HuH-7.5 (cell line): ENCODE measurements at places on chromosomes 11 and 22.

DNA sequence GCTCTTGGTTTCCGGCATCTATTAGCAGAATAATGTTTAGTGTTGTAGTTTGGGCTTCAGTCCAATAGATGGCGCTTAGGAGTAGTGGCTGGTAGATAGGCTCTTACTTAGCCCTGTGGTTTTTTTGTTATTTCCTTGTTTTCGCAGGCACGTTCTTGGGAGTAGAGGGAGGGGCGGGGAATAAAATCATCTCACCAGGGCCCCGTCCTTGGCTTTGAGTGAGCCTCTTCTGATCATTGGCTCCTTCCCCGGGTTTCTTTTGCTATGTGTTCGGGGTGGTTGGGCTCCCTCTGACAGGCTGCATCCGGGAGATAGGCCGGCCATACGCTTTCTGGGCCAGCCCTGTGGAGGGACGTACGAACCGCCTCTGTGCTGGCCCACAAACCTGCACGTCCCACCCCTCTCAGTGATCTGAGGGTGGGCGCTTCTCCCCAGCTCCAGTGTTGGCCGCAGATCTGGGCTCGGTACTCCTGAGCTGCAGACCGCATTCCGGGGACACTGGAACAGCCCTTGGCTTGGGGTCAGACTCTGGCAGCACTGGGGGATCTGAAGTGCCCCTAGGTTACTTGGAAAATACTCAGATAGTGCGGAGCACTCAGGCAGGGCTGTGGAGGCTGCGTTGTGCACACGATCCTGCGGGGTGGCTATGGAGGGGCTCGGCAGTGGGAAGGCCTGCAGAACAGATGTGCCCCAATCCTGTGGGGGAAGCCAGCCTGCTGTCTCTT, 217.0 kb downstream of the DYNC2H1 start:
- peak; percentile 13 for DNase-seq

DNA sequence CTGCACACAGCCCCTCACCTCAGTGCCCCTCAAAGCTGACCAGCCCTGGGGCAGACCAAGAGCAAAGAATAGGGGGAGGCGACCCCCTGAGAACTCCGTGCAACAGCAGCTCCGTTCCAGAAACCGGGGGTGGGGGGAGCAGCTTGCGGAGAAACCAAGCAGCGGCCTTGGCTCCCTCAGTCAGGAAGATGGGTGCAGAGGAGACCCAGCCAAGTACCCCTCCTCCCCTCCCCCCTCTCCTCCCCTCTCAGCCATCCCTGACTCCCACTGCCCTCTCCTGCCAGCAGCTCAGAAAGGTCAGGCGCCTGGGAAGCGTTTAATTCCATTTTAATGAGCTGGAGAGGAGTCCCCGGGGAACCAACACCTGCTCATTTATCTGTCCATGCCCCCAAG, 78.9 kb downstream of the PDE2A start:
- DNase-seq, result no peak

DNA sequence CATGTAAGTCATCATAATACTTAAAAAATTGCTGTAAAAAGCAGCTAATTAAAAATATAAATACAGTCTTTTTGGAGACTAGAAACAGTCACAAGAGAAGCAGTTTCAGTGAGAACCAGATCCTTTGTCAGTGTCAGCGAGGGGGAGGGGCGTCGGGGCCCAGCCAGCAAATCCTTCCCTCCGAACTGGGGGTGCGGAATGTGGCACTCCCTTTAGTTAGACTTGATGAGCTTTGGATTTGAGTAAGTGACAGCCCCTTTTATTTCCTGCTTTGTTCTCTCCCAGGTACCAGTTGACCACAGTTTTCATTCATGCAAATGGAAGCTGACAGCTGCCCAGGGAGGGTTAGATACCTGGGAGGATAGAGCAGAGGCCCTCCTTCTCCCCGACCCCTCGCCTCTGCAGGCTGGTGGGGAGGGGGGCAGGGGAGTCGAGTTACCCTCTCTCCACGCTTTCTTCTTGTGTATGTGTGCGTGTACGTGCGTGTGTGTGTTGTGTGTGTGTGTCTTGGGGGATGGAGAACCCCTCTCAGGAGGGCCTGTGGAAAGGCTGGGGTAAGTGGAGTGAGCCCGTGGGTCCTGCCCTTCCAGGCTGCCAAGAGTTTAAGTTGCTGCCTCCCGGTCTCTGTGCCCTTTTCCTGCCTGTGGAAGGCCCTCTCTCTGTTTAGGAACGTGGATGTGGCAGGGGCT, 38.3 kb downstream of the PTPRJ start:
- no peak for DNase-seq

- no peak for DNase-seq
Measured at GRCh38 chr22:48491451-48491941, 1336.2 kb downstream of the BRD1 start.

GRCh38 chr22:17973217-17973616, 51.1 kb downstream of the MICAL3 start:
- DNase-seq, result no peak

GRCh38 chr11:9858218-9858617, 194.3 kb downstream of the SWAP70 start:
- no peak for DNase-seq

GRCh38 chr11:111115890-111116289, 129.6 kb upstream of the POU2AF2 start:
- no peak for DNase-seq

- DNase-seq, result no peak
Measured at GRCh38 chr22:32721328-32722180, 80.0 kb upstream of the TIMP3 start.

DNA sequence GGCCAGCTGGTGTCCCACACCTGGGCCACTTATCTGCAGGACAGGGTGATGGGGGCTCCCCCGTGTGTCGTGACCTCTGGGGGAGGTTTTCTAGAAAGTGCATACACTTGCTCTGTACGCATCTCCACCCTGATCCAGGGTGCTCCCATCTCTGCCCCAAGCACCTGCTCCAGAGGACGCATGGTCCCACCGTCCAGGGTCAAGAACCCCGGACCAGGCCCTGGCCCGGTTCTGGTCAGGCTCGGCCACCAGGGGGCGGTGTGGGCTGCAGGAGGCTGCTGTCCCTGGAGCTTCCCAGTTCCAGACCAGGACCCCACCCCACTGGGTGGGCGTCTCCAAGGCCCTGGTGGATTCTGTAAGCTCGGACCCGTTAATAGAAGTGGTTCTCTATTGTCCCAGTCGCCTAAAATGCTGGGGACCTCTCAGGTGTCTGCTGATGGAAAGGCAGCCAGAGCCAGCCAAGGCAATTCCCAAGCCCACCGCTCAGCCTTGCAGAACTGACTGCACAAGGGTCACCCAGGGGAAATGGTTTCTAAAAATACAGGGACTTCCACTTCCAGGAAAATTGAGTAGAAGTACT, 34.7 kb upstream of the SEPTIN5 start:
- DNase-seq, result no peak

GRCh38 chr11:19740586-19740985, 27.9 kb downstream of the NAV2 start:
- no peak for DNase-seq

GRCh38 chr11:86990515-86990914, 35.3 kb upstream of the FZD4 start:
- DNase-seq, result no peak

DNA sequence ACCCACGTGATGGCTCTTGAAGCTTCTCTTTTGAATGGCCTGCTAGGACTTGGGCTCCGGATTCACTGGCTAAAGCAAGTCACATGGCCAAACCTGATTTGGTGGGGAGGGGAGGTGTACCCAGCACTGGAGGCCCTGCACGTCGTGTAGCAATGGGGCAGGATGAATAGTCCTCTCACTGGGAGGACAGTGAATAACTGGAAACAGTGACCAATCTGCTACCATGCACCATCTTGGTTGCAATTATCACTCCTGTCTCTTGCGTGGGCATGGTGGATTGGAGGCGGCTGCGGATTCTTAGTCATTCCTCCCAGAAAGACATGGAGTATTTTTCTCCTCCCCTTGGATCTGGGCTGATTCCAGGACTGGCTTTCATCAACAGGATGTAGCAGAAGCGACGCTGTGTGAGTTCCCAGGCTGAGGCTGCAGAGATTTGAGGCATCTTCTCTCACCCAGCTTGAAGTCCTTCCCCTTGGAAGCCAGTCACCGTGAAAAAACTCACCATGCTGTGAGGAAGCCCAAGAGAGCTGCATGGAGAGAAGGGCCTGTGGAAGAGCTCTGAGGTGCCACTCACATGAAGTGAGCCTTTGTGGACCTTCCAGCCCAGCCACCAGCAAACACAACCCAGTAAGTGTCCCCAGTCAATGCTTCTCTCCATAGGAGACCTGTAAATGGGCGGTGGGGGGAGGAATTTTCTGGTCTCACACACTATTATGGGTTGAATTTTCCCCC, 70.4 kb downstream of the IGLL1 start:
- DNase-seq, result no peak

DNA sequence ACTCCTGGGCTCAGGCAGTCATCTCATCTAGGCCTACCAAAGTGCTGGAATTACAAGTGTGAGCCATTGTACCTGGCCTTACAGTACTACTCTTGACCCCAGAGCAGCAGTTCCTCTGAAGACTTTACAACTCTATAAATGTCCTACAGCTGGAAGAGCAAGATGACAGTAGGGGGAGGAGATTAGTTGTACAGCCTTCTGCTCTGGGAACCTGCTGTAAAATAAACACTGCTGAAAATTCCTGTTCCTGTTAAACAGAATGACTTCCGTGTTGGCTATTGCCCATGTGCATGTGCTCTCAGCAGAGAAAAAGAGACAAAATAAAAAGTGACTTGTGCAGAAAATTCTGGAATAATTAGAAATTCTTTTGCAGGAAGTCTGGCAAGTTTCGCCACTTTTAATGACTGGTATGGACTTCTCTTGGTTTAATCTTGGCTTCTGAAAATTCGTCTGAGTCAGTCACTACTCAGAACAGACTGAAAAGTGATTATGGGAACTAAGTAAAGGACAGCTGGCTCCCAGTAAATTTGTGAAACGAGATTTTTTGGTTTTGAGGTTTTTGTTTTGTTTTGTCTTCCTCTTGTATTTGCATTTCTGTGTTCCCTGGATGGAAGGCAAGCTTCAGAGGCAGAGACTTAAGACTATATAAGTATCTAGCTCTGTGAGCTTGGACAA, 955.7 kb downstream of the DLG2 start:
- DNase-seq, result no peak

DNA sequence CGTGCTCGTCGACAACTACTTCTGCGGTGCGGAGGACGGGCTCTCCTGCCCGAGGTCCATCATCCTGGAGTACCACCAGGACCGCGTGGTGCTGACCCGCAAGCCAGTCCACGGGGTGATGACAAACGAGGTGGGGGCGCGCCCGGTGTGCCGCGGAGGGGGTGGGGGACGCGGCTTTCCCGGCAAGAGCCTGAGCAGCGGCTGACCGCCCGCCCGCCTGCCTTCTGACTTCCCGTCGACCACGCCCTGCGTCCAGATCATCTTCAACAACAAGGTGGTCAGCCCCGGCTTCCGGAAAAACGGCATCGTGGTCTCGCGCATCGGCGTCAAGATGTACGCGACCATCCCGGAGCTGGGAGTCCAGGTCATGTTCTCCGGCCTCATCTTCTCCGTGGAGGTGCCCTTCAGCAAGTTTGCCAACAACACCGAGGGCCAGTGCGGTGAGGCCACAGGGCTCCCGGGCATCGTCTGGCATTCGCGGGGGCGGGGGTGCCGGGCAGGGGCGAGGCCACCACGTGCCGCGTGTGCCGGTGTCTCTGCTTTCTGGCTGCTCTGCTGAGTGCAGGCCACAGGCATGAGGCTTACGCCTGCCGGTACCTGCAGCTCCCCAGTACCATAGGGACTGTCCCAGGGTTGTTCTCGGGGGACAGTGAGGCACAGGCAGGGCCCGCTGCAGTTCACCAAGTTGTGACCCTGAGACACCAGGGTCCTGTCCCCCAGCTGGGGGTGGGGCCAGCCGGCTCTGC, 28.5 kb upstream of the MUC5B start:
- no peak for DNase-seq

GRCh38 chr22:41403532-41404318, 22.0 kb downstream of the TEF start:
- DNase-seq, result peak; percentile 97

DNA sequence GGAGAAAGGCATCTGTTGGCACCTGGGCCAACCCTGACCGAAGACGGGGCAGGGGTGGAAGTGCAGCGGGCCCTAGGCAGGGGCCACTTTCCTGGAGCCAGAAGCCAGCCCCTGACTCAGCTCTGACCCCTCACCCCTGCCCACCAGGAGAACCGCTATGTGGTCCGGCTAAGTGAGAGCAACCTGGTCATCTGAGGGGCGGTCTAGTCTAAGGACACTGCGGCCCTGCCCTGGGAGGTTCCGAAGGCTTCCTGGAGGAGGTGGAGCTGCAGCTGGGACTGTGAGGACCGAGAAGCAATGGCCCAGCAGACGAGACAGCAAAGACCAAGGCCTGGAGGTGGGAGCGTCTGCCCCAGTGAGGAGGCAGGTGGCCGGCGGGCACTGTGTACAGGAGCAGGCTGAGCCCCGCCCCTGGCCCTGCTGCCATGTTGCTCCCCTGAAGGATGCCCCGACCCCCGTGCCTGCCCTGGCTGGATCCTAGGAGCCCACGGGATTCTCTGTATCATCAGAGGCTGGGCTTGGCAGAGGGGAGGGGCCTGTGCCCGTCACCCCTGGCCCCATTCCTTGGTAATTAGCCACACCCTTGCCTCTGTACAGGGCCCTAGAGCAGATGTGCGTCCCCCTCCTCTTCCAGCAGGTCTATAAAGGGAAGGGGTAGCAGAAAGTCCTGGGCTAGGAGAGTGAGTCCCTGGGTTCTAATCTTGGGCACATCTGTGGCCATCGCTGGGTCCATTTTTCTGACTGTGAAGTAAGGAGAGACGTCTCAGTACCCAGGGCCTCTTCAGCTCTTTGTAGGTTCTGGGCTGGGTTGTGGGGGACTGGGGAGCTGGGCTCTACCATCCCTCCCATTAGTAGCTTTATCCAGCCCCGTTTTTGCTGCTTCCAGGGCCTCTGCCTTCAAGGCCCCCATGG, 19.4 kb downstream of the RELT start:
- DNase-seq, result no peak

GRCh38 chr11:130711193-130711592, 205.1 kb downstream of the SNX19 start:
- no peak for DNase-seq
